ENCODE measurements at places on chromosomes 7 and 10.

- no peak for DNase-seq
Observed at GRCh38 chr7:18893156-18893555, 224.3 kb downstream of the TWIST1 start.

DNA sequence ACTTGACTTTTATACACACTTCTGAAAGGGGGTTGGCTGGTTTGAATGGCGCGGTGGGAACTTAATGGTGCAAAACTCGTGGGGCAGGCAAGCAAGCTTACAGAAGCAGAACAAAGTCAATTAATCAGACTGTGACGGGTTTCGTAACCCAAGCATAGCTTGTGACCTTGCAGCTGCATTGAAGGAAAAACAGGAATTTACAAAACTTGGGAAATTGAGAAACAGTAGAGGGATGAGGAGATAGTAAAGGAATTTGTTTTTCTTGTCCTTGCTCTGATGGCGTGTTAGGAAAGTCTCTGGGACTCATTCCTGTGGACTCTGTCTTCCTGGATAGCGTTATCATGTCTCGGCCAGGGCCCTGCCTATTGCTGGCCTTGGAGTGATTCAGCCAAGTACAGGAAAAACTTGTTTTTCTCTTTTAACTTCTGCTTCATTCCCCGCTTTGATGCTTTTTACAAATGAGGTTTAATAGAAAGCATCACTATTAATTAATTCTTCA lies 220.0 kb upstream of the KCND2 start:
- peak; percentile 32 for DNase-seq

DNA sequence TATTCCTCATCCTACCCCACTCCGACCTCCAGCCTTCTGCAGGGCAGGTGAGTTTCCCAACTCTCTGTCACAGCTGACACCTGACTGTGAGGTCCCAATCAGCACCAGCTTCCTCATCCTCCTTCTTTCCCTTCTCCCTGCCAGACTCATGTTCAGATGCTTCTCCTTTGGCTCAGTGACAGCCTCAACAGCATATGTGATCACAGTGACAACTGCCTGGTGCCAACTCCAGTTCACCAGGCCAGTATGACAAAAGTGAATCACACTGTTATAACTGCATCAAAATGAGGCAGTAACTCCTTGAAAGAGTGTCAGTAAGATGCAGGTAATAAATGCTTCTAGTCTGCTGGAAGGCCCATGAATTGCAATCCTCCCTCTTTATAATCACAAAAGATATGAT lies 46.8 kb upstream of the NFE2L3 start:
- DNase-seq = no peak

DNA sequence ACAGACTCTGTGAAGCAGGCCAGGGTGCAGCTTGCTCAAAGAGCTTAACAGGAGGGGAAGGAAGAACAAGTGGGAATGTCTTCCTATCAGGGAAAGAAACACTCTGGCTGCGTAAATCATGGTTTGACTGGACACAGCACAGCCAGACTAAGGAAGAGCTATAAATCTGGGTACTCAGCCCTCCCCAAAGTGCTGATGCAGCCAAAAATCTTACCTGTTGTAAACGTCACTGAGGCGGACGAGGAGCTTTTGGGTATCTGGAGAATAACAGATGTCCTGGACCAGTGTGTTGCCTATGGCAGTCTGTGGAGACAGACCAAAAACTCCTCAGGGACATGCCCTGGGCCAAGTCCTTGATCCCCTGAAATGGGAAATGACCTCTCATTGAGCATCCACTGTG lies 43.1 kb upstream of the HNRNPH3 start:
- DNase-seq = no peak

- DNase-seq = peak; percentile 36
Observed at GRCh38 chr10:70874061-70874460, 14.3 kb downstream of the PCBD1 start.

GRCh38 chr10:8039321-8039881 lies 15.1 kb upstream of the GATA3 start:
- peak; percentile 47 for DNase-seq

GRCh38 chr10:28496481-28496961 lies 36.4 kb upstream of the WAC start:
- peak; percentile 77 for DNase-seq

- DNase-seq = no peak
Observed at GRCh38 chr10:1688531-1688930, 48.8 kb downstream of the ADARB2 start.

DNA sequence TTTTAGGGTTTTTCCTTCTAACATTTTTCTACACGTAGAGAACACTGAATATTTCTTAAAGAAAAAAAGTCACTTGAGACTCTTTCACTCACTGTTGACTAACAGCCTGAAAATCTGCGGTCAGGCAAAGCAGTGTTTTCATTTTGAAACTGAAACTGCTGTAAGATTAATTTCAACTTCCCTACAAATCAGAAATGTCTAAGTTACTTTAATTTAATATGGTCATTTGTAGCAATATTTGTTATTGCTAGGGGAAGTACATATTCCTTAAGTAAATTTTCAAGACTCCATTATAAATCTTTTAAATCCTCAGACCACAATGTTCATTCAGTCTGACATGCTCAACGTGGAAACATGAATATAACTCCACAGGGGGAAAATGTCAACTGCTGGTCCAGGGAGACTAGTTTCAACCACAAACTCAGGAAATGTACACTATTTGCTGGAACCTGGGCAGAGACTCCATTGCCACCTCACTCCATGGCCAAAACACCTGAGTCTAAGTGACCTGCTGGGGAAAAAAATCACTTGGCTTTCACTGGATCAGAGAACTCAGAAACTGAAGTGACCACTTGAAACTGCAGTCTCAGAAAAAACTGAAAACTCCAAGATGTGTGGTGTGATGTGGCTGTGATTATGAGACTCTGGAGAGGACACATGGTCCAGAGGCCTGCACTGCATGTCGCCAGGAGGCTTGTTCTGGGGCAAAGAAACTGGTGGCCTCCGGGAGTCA lies 161.2 kb downstream of the TAX1BP1 start:
- DNase-seq = no peak

DNA sequence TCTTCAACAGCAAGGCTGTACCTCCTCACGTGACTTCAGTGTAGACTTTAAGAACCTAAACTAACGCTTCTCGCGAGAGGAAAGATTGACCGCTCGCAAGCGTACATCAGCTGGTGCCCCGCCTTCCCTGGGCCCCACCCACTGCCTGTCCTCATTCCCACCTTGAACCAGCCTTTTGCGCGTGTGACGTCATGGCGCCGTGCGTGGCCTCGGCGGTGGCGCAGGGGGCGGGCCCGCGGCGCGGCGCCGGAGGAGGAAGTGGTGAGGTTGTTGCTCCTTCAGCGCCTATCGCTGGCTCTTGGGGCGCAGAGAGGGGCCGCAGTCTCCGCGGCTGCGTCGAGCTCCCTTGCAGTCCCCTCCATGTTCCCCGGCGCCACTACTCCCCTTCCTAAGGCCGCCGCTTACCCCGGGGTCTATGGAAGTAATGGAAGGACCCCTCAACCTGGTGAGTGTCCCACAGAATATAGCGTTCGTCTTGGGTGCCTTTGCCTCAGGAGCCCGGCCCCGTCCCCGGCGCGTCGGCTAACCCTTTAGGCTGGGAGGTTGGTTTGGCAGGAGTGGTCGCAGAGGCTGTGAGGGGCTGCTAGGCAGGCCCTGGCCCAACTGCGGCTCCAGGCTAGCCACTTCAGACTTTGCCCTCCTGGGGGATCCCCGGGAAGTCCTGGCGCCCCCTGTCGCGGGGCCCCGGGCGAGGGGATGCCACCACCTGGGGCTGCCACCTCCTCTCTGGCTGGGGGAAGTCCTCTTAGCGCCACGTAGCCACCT lies at the start of gene NRBF2:
TSS of gene NRBF2 (plus strand) at position 273 of the 765 bp plus-strand sequence. CDS start at position 416, 143 bp downstream.
- DNase-seq = peak; percentile 99

DNA sequence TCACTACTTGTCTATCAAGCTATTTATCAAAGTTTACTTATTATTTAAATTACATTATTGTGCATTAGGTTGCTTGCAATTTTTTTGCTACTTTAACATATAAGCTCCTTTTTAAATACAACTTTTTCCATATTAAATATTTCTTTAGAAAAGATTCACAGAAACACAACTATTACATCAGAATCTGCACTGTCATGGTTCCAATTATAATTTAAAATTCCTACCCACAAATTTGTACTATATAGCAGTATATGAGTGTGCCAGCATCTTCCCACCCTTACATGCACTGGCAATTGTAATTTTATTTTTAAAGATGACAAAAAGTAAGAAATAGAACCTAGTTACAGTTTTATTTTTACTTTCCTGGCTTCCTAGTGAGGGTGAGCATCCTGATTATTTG lies 15.8 kb downstream of the MINDY3 start:
- DNase-seq = no peak

GRCh38 chr7:76303202-76304147 lies 1.0 kb downstream of the HSPB1 start:
- DNase-seq = peak; percentile 98

DNA sequence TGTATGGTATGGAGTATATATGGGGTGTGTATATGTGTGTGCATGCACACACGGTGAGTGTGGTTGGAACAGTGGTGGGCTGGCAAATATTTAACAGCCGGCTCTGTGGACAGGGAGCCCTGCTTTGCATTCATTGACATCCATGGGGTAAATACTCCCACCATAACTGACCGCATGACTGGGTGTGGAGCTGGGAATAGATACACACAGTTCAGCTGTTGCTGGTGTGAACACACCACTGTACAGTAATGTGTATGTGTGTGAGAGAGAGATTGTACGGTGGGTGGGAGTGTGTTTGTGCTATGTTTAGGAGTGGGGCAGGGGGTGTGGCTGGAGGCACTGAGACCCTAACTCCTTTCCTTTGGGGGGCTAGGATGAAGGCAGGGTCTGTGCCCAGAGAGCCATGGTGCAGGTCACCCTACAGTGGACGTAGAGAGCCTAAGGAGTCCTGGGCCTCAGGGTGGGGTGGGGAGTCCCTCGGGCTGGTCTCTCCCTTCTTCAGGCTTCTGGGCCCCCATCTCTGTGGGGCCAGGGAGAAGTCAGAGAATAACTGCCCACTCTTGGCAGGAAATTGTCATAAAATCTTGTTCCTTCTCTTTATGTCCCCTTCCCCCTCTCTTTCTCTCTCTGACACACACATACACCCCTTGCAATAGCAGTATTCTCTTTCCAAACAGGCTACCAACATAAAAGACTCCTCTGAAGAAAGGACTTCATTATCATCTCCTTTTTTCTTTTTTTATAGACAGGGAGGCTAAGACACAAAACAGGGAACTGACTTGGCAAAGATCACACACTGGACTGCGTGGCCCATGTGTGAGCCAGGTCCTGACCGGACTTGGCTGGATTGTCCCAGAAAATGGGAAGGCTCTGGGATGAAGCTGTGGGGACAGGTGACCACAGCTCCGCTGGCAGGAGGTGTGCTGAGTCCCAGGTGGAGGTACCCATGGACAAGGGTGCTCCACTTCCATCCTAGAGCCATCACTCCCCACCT lies 3.2 kb downstream of the SFRP5 start:
- no peak for DNase-seq

- peak; percentile 93 for DNase-seq
Observed at GRCh38 chr10:71860243-71861029, 9.4 kb upstream of the PSAP start.

- no peak for DNase-seq
Observed at GRCh38 chr7:6649241-6649961, 12.3 kb downstream of the ZNF316 start.

DNA sequence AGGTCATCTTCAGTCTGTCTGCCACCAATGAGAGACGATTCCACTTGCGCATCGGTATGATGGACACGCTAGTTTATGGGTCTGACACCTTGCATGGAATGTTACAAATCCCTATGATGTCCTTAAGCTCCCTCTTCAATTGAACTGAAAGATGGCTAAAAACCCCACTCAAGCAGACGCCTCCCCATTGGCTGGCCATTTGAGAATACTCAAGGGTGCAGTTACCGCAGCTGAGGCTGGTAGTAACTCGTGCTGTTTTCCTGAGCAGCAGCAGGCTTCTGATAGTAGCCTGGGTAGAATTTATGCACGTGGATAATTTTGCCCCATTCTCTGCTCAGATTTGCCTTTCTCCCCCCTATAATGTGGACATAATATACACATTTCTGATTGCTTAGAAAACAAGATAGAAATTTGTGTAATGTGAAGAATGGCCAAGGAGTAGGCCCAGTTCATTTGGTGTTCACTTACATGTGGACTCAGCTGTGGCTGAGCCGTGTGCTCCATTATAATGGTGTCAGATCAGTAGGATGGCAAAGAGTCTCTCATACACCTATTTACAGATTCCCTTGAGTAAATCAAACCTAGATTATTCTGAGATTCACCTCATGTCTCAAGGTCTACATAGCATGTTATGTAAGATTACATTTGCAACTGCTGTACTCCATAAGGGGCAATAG lies 142.8 kb downstream of the HIBADH start:
- DNase-seq = no peak

GRCh38 chr7:111004310-111004901 lies 86.5 kb upstream of the LRRN3 start:
- no peak for DNase-seq

GRCh38 chr10:86363184-86363832 lies 3.3 kb downstream of the GRID1 start:
- DNase-seq = peak; percentile 86

DNA sequence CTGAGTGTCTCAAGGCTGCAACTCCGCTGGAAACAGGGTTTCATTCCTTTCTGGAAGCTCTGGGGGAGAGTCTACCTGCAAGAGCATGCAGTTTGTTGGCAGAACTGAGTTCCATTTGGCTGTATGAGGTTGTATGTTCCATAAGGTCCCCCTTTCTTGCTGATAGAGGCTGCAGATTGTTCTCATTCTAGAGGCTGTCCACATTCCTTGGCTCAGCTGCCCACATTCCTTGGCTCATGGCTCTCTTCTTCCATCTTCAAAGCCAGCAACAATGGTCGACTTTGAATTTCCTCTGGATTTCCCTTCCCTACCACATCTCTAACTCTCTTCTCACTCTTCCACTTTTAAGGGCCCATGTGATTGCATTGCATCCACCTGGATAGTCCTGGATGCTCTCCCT lies 147.3 kb upstream of the CDCA7L start:
- DNase-seq = no peak

- no peak for DNase-seq
Observed at GRCh38 chr7:151433721-151434400, 6.1 kb downstream of the CRYGN start.

- no peak for DNase-seq
Observed at GRCh38 chr7:34191771-34192479, 286.6 kb downstream of the BMPER start.

DNA sequence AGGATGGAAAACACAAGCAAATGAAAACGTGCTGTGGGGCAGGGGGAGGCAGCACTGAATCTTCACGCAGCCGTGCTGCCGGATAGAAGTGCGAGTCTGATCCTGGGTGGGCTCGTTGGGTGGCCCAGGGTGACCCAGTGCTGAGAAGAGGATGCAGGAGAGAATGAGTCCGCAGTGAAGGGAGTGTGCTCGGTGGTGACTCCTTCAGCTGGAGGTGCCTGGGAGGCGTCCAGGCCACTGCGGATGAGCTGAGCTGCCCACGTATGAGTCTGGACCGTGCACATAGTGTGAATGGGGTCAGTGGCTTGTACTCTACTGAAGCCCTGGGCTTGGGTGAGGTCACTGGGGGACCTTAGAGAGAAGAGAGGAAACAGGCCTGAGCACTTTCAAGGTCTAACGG lies 190.0 kb upstream of the MGMT start:
- no peak for DNase-seq

GRCh38 chr10:91758303-91759146 lies 39.7 kb upstream of the TNKS2 start:
- DNase-seq = no peak

Data from ELF-1 (cell line).